ENCODE measurements at places on chromosomes 6 and 20. TPM values are rescaled to one million over a fixed set of nuclear protein-coding genes. Genes with fewer than 3 reads are reported as not detected.
A peak's percentile ranks its signal among the peaks of the same experiment; 100 is the strongest.

DNA sequence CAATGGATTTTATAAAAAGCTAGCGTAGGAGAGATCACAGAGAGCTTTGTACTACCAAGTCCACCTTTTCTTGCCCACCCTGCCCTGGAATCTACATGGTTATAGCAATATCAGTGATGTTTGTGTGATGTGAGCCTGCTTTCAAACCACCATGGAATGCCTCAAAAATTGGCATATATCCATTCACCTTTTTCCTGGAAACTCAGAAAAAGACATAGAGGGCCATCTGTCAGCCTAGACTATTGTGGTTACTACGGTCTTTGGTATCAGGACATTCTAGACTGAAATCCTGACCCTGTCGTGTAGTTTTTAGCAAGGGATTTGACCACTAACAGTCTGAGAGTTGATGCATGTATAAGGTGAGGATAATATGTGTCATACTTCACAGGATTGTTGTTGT is 239.6 kb downstream of the GRIK2 start:
- DNase-seq = no peak
- H3K27me3 ChIP-seq = no peaks in the 10 kb centered on the region

DNA sequence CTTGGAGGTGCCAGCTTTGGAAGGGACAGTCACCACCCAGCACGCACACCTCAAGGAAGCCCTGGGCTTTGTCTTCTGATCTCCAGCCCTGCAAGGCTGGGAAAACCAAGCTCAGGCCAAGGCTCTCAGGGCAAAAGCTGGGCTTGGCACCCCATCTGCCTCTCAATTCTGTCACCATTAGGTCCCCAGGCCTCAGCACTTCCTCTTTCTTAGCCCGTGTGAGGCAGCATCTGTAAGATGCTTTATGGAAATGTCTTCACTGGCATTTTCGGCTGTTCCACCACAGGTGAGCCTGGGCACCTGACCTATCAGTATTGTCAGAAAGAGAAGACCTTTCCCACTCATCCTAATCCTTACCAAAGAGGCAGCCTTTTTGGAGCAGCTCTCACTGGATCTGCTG is 24.6 kb downstream of the GMEB2 start:
- no peaks in the 10 kb centered on the region for H3K4me1 ChIP-seq
- no peaks in the 10 kb centered on the region for H3K27me3 ChIP-seq
- no peaks in the 10 kb centered on the region for H3K36me3 ChIP-seq
- DNase-seq = no peak

DNA sequence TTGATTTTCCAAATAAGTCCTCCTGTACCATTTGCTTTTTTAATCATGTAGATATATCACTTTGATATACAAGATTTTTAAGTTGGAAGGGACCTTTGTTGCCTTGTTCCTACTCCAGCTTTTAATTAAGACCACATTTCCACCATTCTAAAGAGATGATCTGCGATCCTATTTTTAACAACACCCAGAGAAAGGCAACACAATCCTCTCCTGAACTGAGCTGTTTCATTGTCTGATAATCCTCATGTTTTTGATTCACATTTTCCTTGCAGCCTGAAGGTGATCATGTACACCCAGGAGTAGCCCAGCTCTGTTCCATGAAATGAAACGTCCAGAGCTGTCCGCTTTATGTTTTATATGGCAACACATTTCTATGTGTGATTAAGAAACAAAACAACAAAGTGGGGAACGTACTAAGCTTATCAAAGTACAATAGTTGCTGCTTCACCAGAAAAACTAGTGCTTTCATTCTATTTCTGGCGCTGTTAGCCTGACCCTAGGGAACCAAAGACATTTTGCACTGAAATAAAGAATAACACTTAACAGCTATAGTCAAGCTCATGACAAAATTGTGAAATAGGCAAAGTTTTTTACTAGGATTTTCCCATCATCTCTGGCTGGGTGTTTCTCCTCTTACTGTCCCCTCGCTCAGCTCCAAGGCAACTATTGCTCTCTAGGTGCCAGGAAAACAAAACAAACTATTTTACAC is 22.6 kb upstream of the TRAF3IP2 start:
- H3K4me3 ChIP-seq = no peak overlapping the region
- DNase-seq = no peak
- H3K27me3 ChIP-seq = peaks cover 2% of the 10 kb centered on the region
- no peaks in the 10 kb centered on the region for H3K36me3 ChIP-seq
- peak overlapping the region; percentile 74 for H3K27ac ChIP-seq
- H3K4me1 ChIP-seq = peaks cover 6% of the 10 kb centered on the region

GRCh38 chr6:3390698-3391097 is 66.2 kb downstream of the SLC22A23 start:
- no peaks in the 10 kb centered on the region for H3K27me3 ChIP-seq
- H3K4me1 ChIP-seq = no peaks in the 10 kb centered on the region
- H3K36me3 ChIP-seq = no peaks in the 10 kb centered on the region
- DNase-seq = peak; percentile 76
- H3K27ac ChIP-seq = no peak overlapping the region

DNA sequence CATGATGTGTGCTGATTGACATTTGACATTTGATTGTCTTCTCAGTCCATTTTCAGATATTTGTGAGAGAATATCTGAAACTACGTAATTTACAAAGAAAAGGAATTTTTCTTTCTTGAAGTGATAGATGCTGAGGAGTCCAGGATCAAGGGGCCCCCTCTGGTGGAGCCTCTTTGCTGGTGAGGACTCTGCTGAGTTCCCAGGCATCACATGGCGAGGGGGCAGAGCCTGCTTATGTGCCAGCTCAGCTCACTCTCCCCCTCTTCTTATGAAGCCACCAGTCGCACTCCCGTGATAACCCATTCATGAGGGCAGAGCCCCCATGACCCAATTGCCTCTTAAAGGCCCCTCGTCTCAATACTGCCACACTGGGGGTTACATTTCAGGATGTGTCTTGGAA is 91.3 kb downstream of the RPP40 start:
- peaks cover 2% of the 10 kb centered on the region for H3K4me1 ChIP-seq
- no peaks in the 10 kb centered on the region for H3K36me3 ChIP-seq
- no peak overlapping the region for H3K27ac ChIP-seq
- DNase-seq = no peak

DNA sequence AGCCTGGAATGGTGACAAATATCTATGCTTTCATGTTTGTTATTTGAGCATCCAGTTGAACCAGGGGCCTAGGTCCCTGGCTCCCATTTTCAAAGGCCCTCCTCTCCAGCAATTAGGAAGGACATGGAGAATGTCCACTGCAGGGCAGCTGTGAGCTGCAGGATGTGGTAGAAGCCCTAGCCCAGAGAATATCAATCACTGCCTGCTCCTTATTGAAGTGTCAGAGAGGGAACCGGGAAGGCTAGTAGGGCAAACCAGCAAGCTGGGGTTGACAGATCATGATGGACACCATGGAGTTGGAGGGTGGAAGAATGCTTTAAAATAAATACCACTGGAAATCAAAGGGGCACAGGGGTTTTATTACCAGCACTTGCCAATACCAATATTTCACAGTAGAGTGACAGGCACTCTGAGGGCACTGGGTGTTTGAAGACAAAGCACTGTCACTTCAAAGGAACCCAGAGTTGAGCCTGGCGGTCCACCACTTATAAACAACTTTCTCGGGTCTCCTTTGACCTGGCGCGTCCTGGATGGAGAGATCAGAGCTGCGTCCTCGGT is 47.7 kb downstream of the ZNF831 start:
- no peak overlapping the region for H3K27ac ChIP-seq
- no peaks in the 10 kb centered on the region for H3K4me1 ChIP-seq
- H3K4me3 ChIP-seq = no peak overlapping the region
- no peaks in the 10 kb centered on the region for H3K36me3 ChIP-seq
- H3K27me3 ChIP-seq = no peaks in the 10 kb centered on the region

DNA sequence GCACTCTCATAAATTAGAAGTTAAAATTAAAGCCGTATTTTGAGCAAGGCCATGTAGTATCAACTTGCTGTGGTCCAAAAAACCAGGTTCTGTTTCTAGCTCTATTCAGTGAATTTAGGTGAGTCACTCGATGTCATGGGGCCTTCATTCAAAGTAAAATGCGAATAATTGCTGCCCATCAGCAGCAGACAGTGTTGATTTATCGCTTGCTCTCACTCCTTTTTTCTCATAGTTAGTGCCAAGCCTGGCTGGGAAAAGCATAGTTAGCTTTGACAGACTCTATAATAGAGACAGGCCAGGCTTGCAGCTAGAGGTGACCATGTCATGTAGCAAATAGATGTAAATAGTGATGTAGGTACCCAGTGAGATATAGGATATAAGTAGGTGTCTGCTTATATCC is 136.0 kb downstream of the EDN1 start:
- H3K27ac ChIP-seq = peak overlapping the region; percentile 70
- H3K4me1 ChIP-seq = peaks cover 8% of the 10 kb centered on the region
- no peaks in the 10 kb centered on the region for H3K36me3 ChIP-seq
- DNase-seq = no peak
- H3K27me3 ChIP-seq = no peaks in the 10 kb centered on the region

DNA sequence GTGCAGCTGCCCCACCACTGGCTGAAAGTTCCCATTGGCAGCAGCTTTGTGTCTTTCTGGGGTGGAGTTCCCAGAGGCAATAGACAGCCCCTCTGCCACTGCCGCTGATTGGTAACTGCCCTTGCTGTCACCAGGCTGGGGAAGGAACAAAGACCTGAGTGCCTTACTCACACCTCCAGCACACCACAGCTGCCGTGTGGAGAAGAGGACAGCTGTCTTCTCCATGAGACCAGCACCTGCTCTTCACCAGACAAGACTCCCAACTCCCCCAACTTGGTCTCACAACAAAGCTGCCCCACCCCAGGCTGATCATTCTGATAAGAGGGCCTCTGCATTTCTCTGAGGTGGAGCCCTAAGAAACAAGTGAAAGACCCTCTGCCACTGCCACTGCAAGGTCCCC is 39.7 kb upstream of the PTCHD4 start:
- H3K27ac ChIP-seq = no peak overlapping the region
- no peak overlapping the region for H3K4me3 ChIP-seq
- DNase-seq = no peak
- no peaks in the 10 kb centered on the region for H3K36me3 ChIP-seq
- no peaks in the 10 kb centered on the region for H3K27me3 ChIP-seq

DNA sequence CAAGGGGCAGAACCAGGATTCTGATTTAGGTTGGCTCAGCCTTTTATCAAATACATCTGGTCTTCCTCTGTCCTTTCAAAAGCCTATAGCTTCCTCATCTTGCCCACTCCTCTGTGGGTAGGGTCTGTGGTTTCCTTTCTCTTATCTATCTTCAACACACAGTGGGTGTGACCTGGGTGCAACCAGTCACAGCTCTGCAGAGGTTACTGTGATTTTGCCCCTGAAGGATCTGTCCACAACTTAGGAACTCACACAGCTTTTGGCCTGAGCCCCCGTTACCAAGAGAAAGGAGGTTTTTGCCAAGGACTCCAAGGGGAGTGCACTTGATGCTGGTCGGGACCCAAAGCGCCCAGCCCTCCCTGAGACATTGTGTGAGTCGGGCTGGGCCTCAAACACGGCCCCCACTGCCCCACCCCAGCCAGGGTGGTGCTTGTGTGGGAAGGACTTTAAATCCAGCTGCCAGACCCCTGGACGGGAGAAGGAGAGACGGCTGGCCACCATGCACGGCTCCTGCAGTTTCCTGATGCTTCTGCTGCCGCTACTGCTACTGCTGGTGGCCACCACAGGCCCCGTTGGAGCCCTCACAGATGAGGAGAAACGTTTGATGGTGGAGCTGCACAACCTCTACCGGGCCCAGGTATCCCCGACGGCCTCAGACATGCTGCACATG is at the start of gene PI16:
PI16 (plus strand) TSS at position 477 of the 670 bp plus-strand sequence; CDS start at position 500, 23 bp downstream.
- peak; percentile 70 for DNase-seq
- no peaks in the 10 kb centered on the region for H3K36me3 ChIP-seq
- H3K4me1 ChIP-seq = no peaks in the 10 kb centered on the region
- no peaks in the 10 kb centered on the region for H3K27me3 ChIP-seq
- no peak within 1 kb of the TSS for H3K4me3 ChIP-seq

DNA sequence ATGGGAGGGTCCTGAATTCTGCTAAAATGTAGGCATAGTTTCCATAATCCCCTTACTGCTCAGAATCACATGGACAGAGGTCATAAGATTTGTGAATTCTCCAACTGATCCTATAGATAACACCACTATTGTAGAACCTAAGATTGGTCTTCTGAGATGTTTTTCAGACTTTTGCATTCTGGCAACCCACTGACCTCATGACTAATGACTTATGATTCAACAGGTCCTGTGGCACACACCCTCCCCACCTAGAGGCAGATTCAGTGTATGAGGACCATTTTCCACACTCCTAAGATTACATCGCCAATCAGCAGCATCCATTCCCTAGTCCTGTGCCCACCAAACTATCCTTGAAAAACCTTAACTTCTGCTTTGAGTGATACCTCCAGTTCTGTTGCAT is 207.2 kb downstream of the BTBD9 start:
- H3K4me1 ChIP-seq = no peaks in the 10 kb centered on the region
- H3K4me3 ChIP-seq = no peak overlapping the region
- DNase-seq = no peak
- no peak overlapping the region for H3K27ac ChIP-seq

GRCh38 chr6:93124006-93124632 is 295.2 kb downstream of the EPHA7 start:
- H3K4me3 ChIP-seq = no peak overlapping the region
- no peaks in the 10 kb centered on the region for H3K4me1 ChIP-seq
- no peak for DNase-seq
- no peaks in the 10 kb centered on the region for H3K27me3 ChIP-seq
- no peak overlapping the region for H3K27ac ChIP-seq

DNA sequence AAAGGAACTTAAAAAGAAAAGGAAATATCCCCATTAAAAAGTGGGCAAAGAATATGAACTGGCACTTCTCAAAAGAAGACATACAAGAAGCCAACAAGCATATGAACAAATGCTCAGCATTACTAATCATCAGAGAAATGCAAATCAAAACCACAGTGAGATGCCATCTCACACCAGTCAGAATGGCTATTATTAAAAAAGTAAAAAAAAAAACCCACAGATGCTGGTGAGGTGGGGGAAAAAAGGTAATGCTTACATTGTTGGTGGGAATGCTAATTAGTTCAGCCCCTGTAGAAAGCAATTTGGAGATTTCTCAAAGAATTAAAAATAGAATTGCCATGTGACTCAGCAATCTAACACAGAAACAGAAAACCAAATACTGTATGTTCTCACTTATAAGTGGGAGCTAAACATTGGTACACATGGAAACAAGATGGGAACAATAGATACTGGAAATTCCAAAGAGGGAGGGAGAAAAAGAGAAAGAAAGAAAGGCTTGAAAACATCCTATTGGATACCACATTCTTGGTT is 437.1 kb downstream of the GRIK2 start:
- H3K27ac ChIP-seq = no peak overlapping the region
- H3K36me3 ChIP-seq = no peaks in the 10 kb centered on the region
- DNase-seq = no peak
- H3K4me1 ChIP-seq = no peaks in the 10 kb centered on the region
- H3K4me3 ChIP-seq = no peak overlapping the region
- H3K27me3 ChIP-seq = no peaks in the 10 kb centered on the region

- no peaks in the 10 kb centered on the region for H3K4me1 ChIP-seq
- H3K36me3 ChIP-seq = no peaks in the 10 kb centered on the region
- no peak overlapping the region for H3K4me3 ChIP-seq
- no peak for DNase-seq
- H3K27ac ChIP-seq = no peak overlapping the region
- H3K27me3 ChIP-seq = no peaks in the 10 kb centered on the region
These were observed 32.2 kb downstream of the MYLK4 start for GRCh38 chr6:2718334-2719092.

- no peak for DNase-seq
- H3K4me1 ChIP-seq = peaks cover 3% of the 10 kb centered on the region
- H3K27ac ChIP-seq = no peak overlapping the region
These were observed 48.9 kb upstream of the ENPP5 start for GRCh38 chr6:46219661-46220060.

Gene SLCO4A1
- total RNA-seq = 14.6 TPM

Gene HLA-DPB1
- 98.9 TPM for total RNA-seq

Gene MICB
- 6.2 TPM for total RNA-seq

Gene KCNK5
- 5.2 TPM for total RNA-seq

Gene CST7
- 4.6 TPM for total RNA-seq

Data from aorta (tissue), 5 donors.